NCI-H1092 treated with DMSO at 0.1 percent for 48 hours (cell line): ENCODE measurements at places on chromosomes 12 and 14.

- DNase-seq: peak; percentile 84
These were observed 120.3 kb upstream of the PLEKHG7 start for GRCh38 chr12:92582475-92582874.

- no peak for DNase-seq
These were observed 2.1 kb upstream of the B3GNT4 start for GRCh38 chr12:122201381-122201780.

DNA sequence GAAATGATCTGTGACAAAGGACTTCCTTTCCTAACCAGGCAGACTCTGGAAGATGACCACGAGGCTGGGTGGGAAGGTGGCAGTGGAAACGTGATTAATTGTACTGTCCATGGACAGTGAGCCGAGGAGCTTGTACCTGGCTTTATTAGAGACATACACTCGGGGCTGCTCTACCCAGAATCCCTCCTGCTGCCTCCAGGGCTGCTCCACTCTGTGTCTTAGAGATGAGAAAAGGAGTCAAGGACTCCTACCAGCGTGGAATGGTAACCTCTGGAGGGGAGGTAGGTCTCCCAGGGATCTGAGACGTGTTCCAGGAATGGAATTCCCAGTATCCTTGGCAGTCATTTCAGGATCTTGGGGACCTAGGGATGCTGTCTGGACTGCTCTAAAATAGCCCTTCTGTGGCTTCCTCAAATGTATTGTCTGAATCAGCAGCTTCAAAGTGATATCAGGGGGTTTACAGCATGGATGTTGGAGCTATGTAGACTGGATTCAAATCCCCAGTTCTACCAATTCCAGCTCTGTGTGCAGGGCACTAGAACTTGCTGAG, 237.8 kb downstream of the CACNA1C start:
- DNase-seq: no peak

DNA sequence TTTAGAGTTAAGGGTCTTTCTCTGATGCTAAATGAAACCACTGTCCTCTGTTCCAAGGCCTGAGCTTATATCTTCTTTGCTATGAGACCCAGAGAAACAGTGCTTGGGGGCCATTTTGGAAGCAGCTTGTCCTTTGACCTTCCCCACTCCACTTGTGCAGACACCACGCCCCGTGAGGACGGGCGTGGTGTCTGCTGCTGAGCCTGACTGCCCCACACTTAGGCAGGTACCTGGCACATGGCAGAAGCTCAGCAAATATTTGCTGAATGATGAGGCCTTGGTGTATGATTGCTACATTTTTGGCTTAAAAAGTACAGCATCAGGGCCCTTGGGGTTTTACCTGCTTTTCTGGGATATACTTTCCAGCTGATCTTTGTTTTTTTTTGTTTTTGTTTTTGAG, 69.9 kb downstream of the RASSF3 start:
- peak; percentile 30 for DNase-seq

- DNase-seq: no peak
These were observed 111.9 kb downstream of the EML1 start for GRCh38 chr14:99905121-99905520.

DNA sequence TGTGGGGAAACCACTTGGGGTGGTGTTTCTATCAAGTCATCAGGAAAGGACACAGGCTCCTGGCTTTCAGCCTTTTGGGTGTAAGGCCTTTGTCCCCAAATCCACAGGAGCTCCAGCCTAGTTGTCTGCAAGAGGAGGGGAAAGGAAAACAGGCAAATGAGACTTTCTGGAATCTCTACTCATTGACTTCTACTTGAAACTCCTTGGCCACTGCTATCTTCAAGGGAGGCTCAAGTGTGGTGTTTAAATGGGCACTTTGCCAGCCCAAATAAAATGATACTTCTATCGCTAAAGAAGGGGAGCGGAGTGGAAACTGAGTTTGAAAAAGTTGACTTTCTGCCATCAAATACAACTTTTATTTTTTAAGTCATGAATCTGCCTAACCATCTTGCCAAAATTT, 445.9 kb upstream of the RGS6 start:
- no peak for DNase-seq

- no peak for DNase-seq
These were observed 26.9 kb downstream of the CLMN start for GRCh38 chr14:95292660-95293425.

DNA sequence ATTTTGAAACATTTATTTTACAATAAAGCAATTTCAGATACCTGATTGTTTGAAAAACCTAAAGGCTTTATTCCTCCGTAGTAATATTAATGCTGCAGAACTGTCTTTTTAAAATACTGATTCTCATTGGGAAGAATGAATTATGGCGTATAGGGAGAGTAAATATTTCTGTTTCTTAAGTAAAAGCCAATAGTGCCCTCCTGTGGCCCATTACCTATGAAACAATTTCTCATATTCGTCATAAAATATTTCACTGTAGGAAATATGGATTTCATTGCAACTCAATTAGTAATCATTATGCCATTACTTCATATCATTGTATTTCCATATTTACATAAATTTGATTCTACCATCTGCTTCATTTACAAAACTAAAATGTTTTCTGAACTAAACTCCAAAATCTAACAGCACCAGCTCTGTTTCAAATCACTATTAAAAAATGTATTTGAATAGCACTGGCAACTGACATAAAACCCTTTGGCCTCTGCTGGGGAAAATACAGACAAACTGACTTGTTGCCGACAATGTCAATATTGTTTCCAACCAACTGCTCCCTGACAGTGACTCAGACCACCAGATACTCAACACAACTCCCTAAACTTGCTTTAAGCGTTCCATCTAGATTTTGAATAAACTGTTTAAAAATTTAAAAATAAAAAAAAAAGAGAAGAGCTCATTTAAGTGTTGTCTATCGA, 290.3 kb downstream of the NAV3 start:
- no peak for DNase-seq

- DNase-seq: no peak
These were observed 243.7 kb downstream of the MED13L start for GRCh38 chr12:116033765-116034164.

- no peak for DNase-seq
These were observed 224.4 kb upstream of the PDZRN4 start for GRCh38 chr12:40963751-40964150.

GRCh38 chr12:131103669-131104462, 150.2 kb downstream of the ADGRD1 start:
- DNase-seq: no peak

- DNase-seq: peak; percentile 31
These were observed 24.7 kb downstream of the TMEM63C start for GRCh38 chr14:77206261-77206824.

DNA sequence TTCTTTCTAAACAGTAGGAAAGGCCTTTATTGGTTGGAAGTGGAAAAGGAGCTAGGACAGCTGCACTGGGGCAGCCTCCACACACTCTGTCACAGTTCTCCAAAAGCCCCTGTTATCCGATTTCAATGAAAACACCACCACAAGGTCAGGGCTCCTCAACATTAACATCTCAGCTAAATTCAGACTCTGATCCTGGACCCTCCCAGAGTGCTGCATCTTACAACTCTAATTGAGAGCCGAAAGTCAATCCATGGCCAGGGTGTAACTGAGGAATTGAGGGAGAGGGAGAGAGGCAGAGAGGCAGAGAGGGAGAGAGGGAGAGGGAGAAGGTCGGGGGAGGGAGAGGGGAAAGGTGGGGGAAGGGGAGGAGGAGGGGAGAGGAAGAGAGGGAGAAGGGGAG, 32.1 kb downstream of the DICER1 start:
- DNase-seq: no peak

- no peak for DNase-seq
These were observed 80.6 kb upstream of the GTF2A1 start for GRCh38 chr14:81301371-81301770.

DNA sequence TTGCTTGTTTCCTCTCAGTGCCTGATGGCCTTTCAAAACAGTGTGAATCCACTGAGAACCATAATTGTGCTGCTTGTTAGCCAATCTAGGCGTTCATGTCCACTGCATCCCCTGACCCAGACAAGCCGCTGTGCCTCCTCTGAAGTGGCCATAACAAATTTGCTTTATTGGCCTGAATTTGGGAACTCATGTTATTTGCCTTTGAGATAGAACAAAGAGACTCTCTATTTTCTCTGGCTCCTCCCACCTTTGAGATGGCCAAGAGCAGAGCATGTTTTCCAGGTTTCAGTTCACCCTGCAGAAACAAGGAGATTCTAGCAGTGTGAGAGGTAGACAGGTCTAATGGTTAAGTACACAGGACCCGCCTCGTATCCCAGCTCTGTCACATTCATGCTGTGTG, 723.9 kb downstream of the MED13L start:
- DNase-seq: no peak

DNA sequence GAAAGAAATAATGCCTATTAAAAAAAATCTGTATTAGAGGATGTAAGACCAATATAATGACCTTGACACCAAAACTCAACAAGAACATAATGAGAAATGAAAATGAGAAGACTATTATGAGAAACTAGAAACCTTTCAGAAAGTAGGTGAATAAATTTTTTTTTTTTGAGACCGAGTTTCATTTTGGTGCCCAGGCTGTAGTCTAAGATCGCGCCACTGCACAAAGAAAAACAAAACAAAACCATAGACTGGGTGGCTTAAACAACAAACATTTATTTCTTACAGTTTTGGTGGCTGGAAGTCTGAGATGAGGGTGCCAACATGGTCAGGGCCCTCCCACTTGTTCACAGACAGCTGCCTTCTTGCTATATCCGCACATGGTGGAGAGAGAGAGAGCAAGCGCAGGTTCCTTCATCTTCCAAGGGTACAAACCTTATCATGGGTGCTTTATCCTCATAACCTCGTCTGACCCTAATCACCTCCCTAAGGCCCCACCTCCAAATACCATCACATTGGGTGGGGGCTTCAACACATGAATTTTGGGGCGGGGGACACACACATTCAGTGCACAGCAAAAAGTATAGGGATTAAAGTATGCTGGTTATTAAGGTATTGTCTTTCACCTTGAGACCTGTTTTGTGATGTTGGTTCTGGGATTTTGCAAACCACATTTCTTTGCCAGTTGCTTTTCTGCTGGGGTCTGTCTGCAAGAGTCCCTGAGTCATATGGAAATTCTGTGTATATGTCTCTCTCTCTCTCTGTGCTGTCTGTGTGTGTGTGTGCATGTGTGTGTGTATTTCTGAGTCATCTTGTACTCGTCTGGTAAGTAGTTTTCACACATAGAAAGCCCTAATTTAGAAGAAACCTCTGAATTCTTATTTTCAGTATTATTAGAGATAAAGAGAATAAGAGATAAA, 26.2 kb downstream of the ZCRB1 start:
- DNase-seq: no peak

GRCh38 chr14:58625438-58625837, 12.3 kb upstream of the DACT1 start:
- DNase-seq: no peak

GRCh38 chr12:132285991-132286681, 43.3 kb downstream of the GALNT9 start:
- no peak for DNase-seq

DNA sequence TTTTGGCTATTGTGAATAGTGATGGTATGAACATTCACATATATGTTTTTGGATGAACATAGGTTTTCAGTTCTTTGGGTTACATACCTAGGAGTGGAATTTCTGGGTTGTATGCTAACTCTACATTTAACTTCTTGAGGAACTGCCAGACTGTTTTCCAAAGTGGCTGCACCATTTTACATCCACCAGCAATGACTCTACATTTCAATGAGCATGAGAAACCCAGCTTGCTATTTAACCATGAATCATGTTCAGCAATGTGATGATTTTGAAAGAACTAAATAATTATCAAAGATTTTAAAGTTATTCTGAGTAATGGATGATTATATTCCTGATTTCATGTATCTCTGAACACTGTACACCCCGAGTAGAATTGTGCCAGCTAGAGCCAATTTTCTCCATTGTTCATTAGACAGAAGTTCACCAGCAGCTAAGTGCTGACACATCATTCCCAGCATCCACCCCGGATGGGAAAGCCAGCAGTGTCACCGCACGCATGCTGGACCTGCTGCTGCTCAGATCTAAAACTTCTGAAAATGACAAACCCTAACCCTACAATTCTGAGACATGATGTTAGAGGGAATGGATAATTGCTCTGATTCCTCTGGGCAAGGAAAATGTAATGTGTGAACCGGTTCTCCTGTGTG, 13.3 kb upstream of the ANAPC5 start:
- DNase-seq: no peak

DNA sequence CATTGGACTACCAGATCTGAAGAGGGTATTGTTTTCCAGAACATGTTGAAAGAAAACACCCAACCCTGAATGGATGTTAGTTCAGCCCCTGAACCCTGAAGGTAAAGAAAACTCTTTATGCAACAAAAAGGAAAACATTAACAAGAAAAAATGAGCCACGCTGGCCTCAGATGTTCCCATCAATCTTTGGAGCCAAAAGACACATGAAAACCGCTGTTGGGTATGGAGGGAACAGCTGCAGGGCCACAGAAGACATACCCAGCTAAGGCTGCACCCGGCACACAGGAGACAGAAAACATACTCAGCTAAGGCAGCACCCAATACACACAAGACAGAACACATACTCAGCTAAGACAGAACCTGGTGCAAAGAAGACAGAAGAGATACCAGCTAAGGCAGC, 51.3 kb upstream of the GALNT9 start:
- DNase-seq: no peak

DNA sequence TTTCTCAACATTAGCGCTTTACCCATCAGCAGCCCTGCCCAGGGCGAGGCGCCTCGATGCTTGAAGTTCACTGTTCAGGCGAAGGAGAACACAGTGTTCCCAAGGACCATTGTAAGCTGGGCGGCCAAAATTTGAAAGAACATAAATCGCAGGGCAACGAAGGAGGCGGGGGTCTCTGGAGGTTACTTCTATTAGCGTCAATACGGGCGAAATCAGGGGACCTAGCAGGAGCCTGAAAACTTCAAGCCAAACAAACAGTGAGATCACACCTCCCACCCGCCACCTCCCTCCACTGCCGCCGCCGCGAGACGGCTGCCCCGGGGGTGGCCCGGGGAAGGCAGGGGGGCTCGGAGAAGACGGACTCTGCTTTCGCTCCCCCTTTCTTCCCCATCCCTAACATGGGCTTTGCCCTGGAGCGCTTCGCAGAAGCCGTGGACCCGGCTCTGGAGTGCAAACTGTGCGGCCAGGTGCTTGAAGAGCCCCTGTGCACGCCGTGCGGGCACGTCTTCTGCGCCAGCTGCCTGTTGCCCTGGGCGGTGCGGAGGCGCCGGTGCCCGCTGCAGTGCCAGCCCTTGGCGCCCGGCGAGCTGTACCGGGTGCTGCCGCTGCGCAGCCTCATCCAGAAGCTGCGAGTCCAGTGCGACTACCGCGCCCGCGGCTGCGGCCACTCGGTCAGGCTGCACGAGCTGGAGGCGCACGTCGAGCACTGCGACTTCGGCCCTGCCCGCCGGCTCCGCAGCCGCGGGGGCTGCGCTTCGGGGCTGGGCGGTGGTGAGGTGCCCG, at the start of gene PDZRN4:
TSS of gene PDZRN4 (plus strand) at position 263 of the 783 bp plus-strand sequence.
- DNase-seq: peak; percentile 6
